Activated effector memory CD4-positive, alpha-beta T cell treated with Interleukin-2 at 50 U/mL for 16 hours (primary cell): ENCODE measurements at places on chromosomes 13 and 19.

GRCh38 chr13:28623782-28624706 is 34.9 kb upstream of the POMP start:
- no peak for DNase-seq

GRCh38 chr13:100876044-100876403 is 201.4 kb upstream of the TMTC4 start:
- DNase-seq: no peak

- no peak for DNase-seq
Measured at GRCh38 chr19:10292789-10293636, 3.3 kb downstream of the ICAM5 start.

DNA sequence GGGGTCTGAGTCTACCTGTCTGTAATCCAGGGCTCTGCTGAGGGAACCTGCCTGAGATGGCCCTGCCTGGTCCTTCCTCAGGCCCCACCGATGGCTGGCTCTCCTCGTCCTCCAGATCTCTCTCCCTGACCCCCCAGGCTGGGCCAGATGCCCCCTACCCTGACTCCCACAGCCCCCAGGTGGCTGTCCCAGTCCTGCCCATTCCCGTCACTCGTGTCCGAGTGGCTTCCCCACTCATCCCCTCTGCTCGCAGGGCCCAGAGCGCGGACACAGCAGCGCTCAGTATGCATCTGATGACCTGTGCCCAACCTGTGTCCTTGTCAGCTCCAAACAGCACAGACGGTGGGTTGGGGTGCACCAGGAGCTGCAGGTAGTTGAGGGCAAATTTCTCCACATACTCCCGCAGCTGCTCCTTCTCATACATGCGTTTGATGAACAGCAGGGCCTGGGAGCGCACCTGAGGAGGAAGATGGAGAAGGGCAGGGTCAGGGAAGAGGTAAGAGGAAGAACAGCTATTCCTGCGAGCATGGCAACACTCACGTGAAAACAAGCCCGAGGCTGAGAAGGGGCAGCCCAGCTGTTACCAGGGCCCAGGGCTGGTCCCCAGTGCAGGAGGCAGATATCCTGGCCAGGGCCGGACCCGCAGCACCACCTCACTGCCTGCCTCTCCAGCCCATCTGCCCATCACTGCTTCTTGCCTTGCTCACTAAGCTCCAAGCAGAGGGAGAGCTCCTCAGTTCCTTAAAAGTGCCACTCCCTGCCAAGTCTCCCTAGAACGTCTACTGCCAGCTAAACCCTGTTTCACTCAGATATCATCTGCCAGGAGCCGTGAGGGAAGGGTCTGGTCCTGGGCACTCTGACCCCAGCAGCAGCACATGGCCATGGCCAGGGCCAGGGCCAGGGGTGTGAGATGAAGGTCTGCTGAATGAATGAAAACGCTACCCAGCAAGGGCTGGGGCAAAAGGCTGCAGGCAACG is 11.1 kb upstream of the RSPH6A start:
- DNase-seq: no peak

DNA sequence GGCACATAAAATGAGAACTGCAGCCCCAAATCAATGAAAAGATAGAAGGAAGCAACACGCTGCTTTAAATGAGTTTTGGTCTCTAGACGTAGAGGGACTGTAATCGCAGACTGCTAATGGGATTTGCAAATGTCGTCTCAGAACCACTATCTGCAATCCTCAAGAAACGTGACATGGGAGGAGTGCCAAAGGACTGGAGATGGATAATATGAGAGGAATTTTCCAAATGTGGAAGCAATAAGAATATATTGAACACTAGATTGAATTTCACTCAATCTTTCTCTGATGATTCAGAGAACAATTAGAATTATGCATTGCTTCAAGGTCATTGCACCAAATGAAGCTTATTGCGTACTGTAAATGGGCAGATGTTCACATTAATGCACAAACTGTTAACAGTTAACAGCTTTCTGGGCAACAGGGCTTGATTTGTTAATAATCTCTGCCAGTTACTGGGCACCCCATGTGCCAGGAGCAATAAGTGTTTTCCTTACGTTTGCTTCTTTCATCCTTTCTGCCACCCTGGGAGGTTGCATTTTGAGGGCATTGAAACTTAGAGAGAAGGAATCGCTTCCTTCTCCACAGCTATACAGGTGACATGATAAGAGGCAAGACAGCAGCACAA is 62.8 kb upstream of the WASF3 start:
- DNase-seq: no peak

GRCh38 chr13:75936791-75937190 is 300.7 kb downstream of the LMO7 start:
- no peak for DNase-seq

DNA sequence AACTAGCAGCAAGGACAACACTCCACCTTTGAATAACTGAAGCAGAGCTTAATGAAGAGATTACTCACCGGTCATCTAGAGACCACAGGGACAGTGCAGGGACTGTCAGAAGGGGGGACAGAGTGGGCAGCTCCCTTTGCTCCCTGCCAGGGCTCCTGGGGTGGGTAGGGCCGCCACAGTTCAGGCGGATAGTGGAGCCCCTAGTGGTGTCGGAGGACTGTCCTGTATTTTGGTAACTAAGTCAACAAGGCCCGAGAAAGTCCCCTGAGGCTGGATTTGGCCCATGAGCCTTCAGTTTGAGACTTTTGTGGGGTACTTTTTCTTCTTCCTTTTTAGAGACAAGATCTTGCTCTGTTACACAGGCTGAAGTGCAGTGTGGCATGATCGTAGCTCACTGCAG is 44.6 kb downstream of the GJA3 start:
- DNase-seq: no peak

DNA sequence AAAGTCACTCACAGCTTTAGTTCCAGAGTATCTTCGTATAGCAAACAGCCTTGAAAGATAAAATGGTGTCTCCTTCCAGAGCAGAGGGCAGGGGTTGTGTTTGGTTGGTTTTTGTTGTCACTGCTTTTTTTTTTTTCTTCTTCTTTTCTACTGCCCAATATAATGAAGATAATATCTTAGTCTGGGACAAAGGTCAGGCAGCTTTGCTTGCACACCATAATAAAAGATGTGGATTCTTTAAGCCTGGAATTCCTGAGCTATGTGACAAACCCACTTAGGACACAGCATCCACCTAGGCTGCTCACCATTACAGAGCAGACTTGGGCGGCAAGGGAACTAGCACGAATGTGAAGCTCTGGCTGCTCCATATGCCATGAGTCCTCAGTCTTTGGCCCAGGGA is 165.6 kb upstream of the MIR17HG start:
- no peak for DNase-seq

- no peak for DNase-seq
Measured at GRCh38 chr19:53883231-53883661, 1.2 kb downstream of the PRKCG start.

DNA sequence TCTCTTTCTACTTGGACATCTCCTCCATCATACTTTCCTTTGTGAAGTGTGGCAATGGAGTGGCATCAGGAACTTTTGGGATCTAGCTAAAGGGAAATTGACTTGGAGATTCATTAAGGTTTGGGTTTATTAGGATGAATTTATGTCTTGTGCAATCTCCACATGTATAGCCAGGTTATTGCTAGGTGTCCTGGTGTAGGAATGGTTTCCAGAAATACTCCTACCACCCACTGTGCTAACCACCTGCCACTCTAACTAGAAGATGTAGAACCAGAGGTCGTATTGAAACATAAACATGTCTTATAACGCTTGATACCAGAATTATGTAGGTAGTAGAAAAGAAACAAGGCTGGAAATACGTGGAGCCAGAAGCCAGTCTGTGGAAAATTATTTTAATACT is 38.1 kb upstream of the MED4 start:
- no peak for DNase-seq

DNA sequence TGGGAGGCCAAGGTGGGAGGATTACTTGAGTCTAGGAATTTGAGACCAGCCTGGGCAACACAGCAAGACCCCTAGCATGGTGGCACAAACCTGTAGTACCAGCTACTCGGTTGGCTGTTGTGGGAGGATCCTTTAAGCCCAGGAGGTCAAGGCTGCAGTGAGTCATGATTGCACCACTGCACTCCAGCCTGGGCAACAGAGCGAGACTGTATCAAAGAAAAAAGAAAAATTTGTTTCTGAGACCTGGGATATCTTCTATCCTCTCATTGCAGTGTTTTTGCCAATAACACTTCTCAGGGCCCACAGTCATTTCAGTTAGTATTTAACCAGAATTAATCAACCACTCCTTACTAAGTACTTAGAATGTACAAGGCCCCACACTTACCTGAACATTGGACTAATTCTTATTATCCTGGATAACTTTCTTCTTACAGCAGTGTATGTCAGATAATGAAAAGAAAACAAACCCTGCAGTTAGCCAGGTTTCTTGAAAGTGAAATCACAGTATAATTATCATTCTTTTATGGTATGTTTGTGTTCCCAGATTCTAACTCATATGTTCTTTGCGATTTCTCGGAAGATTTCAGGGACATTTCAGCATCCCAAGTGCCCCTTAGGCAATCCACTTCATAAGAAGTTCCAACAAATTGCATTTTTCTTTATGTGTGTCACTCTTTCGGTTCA is 75.6 kb upstream of the KLF5 start:
- DNase-seq: no peak

DNA sequence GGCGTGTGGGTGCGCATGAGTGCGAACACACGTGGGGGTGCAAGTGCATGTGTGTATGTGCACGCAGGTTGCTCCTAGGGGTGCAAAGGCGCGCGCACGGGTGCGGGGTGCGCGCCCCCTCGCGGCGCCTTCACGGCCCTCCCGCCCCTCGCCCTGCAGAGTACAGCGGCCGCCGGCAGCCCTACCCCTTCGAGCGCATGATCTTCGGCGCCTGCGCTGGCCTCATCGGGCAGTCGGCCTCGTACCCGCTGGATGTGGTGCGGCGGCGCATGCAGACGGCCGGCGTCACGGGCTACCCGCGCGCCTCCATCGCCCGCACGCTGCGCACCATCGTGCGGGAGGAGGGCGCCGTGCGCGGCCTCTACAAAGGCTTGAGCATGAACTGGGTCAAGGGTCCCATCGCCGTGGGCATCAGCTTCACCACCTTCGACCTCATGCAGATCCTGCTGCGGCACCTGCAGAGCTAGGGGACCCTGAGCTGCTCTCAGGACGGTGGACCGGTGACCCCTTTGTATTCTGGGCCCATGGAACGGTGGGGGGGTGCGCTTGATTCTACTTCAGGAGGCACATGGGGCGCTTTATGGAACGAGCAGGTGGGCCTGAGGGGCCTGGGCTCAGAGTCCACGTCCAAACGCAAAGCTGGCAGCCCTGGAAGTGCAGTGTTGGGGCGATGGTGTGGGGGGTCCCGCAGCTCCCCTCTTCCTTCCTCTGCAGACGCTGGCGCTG is 27.7 kb downstream of the TMEM161A start:
- DNase-seq: no peak

DNA sequence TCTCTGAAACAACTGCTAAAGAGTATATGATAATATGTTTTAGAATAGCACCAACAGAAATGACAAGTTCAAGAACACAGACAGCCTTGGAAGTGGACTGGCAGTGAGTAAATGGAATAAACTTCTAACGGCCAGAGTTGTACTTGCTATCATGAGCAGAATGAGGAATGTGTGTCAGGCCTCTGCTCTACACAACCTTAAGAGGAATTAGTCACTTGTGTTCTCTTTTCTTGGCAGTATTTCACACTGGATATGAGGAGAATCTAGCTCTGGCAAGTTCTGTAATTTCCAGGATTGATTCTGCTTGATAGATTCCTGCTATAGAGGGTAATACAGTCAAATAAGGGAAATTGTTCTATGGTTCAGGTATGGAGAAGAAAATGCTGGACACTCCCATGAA is 757.3 kb downstream of the EFNB2 start:
- no peak for DNase-seq

DNA sequence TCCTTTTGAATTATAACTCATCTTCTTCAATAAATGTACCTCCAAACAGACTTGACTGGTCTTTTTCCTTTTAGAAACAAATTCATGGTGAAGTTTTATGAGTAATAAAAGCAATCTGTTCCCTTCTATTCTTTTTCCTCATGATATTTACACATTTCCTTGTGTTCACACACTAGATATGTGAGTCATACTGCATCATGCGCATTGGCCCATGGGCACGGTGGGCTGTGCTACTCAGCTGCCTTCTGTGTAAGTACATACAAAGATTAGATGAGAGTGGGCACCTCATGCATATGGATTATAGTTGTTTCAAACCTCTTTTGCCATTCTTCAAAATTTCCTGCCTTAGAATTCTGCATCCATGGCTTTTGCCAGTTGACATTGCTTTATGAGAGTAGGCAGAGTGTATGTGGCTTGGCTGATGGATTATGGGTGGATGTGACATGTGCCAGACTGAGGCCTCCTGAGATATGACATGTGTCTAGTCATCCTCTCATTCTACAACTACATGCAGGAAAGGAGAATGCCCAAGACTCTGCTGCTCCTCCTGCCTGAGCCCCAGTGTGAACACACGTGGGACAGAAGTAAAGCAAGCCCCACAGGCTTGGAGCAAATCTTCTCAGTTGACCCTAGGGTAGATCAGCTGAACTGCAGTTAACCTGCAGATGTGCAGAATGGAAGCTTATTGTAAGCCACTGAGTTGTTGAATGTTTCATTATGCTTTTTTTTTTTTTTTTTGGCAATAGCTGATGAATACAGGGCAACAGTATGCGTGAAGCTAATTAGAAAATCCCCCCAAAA is 109.9 kb downstream of the RBM26 start:
- no peak for DNase-seq

DNA sequence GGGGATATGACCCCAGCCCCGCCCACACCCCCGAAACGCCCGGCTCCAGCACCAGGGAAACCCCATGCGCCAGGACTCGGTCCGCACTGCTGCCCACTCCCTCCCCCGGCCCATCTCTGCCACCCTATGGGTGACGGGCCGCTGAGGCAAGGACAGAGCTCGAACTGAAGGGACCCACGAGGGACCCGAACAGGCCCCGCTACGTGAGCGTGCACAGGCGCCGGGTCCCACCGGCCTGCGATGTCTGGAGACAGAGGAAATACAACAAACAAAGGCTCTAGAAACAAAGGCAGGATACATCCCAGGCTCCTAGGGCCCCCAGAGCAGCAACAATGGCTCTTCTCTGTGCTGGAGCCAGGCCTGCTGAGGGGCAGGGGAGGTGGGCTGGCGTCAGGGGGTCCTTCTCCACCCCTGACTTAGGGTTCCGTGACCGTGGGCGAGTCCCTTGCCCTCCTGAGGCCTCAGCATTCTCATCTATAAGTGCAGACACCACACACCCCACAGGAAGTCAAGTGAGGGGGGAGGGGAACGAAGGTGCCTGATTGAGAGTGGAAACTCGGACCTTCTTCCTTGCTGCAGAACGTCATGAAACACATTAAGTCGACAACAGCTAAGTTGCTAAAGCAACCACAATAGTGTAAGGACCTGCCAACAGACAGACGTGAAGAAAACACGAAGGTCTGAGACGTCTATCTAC is 3.1 kb downstream of the ABHD17A start:
- DNase-seq: peak; percentile 58

DNA sequence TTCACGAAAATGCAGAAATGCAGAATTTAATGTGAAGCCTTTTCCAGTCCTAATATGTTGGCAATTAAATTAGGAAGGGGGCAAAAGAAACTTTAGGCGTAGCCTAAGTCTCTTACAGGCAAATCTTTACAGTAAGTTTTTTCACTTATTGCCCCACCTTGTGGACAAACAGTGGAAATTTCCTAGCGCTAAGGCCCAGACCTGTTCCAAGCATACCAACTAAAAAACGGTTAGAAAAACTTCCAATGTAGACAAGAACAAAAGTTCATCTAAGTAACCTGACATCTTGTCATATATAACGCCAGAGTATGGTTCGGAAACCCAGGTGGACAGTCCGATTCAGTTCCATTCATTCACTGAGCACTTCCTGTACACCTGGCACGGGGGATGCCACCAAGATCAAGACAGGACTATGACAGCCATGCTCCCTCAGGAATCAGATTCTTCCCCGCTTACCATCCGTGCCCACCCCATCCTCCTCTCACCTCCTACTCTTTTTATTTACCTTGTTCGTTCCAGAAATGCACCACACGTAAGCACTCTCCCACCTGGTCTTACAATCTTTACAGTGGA is 4.9 kb downstream of the ZAR1L start:
- no peak for DNase-seq
